ENCODE measurements at places on chromosomes 6 and 20. TPM values are rescaled to one million over a fixed set of nuclear protein-coding genes. Genes with fewer than 3 reads are reported as not detected.
A peak's percentile ranks its signal among the peaks of the same experiment; 100 is the strongest.

GRCh38 chr6:125957845-125958244 lies 1.3 kb downstream of the HINT3 start:
- H3K4me3 ChIP-seq, result no peak overlapping the region
- no peak overlapping the region for H3K27ac ChIP-seq
- H3K4me1 ChIP-seq, result no peaks in the 10 kb centered on the region
- H3K36me3 ChIP-seq, result no peaks in the 10 kb centered on the region
- peak; percentile 82 for DNase-seq
- no peaks in the 10 kb centered on the region for H3K27me3 ChIP-seq

WFDC5 gene
- not detected for total RNA-seq

DNA sequence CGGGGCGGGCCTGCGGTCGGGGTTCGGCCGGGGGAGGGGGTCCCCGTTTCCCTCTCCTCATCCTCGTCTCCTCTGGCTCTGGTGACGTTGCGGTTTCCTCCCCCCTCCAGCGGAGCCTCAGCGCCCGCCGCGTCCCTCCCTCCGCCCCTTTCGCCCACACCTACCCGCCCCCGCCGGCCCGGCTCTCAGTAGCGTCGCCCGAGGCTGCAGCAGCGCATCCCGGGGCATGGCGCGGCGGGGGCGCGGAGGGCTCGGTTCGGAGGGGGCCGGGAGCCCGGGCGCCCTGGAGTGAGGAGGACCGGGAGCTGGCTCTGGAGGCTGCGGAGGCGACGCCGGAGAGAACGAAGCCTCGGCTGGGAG lies at the start of gene DSE:
TSS of gene DSE (plus strand) at position 188 of the 360 bp plus-strand sequence. CDS start 28,304 bp downstream, outside the sequence.
- H3K36me3 ChIP-seq, result peaks cover 18% of the 10 kb centered on the region

HCK gene
- total RNA-seq, result not detected

TRIM10 gene
- not detected for total RNA-seq

DNA sequence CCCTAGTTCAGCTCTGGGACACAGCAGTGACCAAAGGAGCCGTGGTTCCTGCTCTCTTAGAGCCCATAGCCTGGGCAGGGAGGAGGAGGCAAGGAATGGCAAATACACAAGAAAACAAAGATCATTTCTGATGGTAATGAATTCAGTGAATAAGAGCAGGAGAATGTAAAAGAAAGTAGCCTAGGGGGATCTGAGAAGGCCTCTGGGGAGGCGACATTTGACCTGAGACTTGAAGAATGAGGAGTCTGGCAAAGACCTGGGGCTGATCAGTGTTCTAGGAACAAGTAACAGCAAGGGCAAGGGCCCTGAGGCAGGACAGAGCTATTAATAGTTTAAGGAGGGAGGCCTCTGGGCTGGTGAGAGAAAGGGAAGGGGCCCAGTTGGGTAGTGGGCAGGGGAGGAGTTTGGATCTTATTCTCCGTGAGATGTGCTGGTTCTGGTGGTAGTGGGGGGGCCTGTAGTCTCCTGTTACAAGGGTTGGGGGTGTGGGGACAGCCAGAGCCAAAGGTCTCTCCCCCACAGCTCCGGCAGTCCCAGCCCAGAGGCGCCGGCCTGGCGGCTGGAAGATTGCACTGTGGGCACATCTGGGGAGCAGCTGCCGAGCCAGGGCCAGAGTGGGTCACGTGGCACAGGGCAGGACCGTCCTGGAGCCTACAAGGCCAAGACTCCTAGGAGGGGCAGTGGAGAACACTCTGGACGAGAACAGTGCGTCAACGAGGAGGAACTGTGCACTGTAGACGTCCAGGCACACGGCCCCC lies 9.3 kb upstream of the ID1 start:
- peak overlapping the region; percentile 43 for H3K4me3 ChIP-seq
- H3K4me1 ChIP-seq, result peaks cover 28% of the 10 kb centered on the region
- no peaks in the 10 kb centered on the region for H3K27me3 ChIP-seq
- DNase-seq, result peak; percentile 92

- H3K36me3 ChIP-seq, result no peaks in the 10 kb centered on the region
- DNase-seq, result no peak
- no peak overlapping the region for H3K27ac ChIP-seq
- H3K27me3 ChIP-seq, result peaks cover 15% of the 10 kb centered on the region
Measured at GRCh38 chr6:36781669-36782068, 57.6 kb downstream of the CPNE5 start.

- no peaks in the 10 kb centered on the region for H3K27me3 ChIP-seq
- H3K27ac ChIP-seq, result no peak overlapping the region
- H3K36me3 ChIP-seq, result no peaks in the 10 kb centered on the region
- peaks cover 25% of the 10 kb centered on the region for H3K4me1 ChIP-seq
Measured at GRCh38 chr6:82143041-82143481, 104.5 kb downstream of the IBTK start.

DNA sequence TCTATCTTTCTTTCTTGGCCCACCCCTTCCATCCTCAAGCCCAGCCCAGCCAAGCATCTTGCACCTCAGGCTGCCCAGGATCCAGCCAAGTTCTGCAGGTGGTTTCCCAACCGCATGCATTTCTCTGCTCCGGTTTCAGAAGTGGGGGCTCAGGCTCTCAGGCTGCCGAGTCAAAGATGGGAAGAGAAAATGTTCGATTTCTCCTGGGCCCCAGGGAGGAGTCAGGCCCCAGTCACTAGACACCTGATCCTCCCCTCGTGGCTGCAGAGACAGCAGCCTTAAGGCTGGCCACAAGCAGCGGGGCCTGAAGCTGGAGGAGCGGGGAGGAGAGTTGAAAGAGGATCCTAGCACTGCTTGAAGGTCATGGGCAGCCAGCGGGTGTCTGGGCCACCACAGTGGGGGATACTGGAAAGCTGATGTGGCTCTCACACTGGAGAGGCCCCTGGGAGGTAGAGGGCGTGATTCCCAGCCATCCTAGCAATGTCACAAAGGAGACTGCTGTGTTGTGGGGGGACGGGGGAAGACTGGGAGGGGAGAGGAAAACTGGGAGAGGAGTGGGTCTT lies 42.2 kb upstream of the ZFAND3 start:
- H3K27me3 ChIP-seq, result peaks cover 15% of the 10 kb centered on the region
- H3K4me3 ChIP-seq, result no peak overlapping the region
- H3K4me1 ChIP-seq, result no peaks in the 10 kb centered on the region

DNA sequence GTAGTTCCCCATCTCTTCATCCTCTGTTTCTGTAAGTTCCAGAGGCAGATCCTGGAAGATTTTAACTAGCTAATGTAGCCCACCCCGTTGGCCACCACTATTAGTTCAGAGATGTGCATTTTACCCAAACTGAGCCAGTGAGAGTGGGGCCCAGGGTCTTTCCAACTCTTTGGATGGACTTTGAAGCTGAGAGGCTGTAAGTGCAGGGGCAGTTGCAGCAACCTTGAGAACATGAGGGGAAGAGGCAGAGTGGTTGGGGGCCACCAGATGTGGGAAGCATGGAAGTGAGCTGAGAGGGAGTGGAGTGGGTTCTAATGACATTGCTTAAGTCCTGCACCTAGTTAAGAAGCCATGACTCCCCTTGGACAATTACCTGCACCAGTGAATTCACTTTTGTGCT lies 72.2 kb downstream of the CDH26 start:
- no peak overlapping the region for H3K27ac ChIP-seq
- H3K4me3 ChIP-seq, result no peak overlapping the region
- H3K4me1 ChIP-seq, result no peaks in the 10 kb centered on the region
- no peak for DNase-seq

BEND6 gene
- 4.2 TPM for total RNA-seq

DNA sequence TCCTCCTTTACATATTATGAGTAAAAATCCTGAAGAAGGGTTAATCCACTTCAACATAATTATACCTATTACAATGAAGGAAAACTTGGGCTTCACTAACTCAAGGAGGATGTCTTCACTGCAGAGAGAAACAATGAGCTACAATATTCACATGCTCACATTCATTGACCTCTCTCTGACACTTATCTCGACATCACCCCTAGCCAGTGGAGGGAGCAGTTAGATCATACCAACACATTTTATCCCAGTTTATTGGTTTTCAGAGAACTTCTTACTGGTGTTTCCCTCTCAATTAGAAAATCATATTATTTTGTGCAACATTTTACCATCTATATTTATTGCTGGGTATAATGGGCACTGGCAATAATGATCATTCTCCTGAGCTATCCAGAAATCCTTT lies 646.5 kb downstream of the TENT5A start:
- H3K27me3 ChIP-seq, result no peaks in the 10 kb centered on the region
- no peaks in the 10 kb centered on the region for H3K36me3 ChIP-seq
- H3K4me3 ChIP-seq, result no peak overlapping the region

DNA sequence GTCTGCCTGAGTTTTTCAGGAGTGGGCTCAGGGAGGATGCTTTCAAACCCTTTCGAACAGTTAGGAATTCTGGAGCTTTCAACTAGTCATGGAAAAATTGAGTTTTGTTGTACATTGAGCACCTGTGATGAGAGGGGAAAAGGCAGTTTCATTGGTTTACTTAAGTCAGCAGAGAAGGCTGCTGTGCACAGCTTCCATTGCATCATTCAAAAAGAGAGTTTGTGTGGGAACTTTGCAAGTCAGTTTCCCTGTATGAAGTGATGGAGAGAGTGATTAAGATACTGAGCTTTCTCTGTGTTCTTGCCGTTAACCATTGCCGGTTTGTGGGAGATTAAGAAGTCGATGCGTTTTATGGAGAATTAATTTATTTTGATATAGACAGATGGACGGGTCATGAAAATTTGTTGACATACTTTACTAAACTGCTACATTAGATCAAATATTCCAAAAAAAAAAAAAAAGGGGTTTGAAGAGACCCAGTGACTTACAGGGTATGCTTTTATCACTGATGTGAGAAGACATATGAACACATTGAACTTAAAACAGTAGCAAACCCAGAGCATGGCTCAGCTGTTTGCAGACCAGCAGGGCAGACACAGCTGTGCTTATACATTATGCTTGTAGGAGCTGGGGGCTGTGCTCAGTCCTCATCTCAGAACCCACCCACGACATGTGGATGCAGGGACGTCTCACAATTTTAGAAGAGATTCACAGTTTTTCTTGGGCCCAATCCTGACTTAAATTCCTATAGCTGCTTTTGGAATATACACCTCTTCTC lies 234.1 kb downstream of the SOX4 start:
- no peak overlapping the region for H3K27ac ChIP-seq
- H3K4me3 ChIP-seq, result no peak overlapping the region
- H3K4me1 ChIP-seq, result peaks cover 3% of the 10 kb centered on the region
- no peaks in the 10 kb centered on the region for H3K36me3 ChIP-seq
- DNase-seq, result no peak

- DNase-seq, result peak; percentile 61
- no peak overlapping the region for H3K27ac ChIP-seq
- H3K36me3 ChIP-seq, result no peaks in the 10 kb centered on the region
- H3K27me3 ChIP-seq, result peaks cover 25% of the 10 kb centered on the region
- H3K4me1 ChIP-seq, result no peaks in the 10 kb centered on the region
- H3K4me3 ChIP-seq, result no peak overlapping the region
Measured at GRCh38 chr20:21615617-21616080, 89.8 kb upstream of the PAX1 start.

KHDC1 gene
- total RNA-seq, result 1.3 TPM

GRCh38 chr6:140175486-140175885 lies 801.0 kb upstream of the CITED2 start:
- peaks cover 6% of the 10 kb centered on the region for H3K36me3 ChIP-seq
- no peak overlapping the region for H3K4me3 ChIP-seq
- H3K27ac ChIP-seq, result no peak overlapping the region
- peaks cover 21% of the 10 kb centered on the region for H3K4me1 ChIP-seq
- DNase-seq, result no peak

EYS gene
- 1.6 TPM for total RNA-seq
